Skin of body (tissue), 3 donors: ENCODE measurements at places on chromosomes 7 and 10.

- DNase-seq = no peak
Measured at GRCh38 chr10:45471531-45472310, 97.7 kb downstream of the ALOX5 start.

GRCh38 chr10:118840071-118840775, 85.5 kb upstream of the CACUL1 start:
- no peak for DNase-seq

GRCh38 chr7:29033584-29033983, 75.5 kb upstream of the TRIL start:
- no peak for DNase-seq

GRCh38 chr10:92420546-92421275, 129.7 kb downstream of the MARCHF5 start:
- DNase-seq = no peak

DNA sequence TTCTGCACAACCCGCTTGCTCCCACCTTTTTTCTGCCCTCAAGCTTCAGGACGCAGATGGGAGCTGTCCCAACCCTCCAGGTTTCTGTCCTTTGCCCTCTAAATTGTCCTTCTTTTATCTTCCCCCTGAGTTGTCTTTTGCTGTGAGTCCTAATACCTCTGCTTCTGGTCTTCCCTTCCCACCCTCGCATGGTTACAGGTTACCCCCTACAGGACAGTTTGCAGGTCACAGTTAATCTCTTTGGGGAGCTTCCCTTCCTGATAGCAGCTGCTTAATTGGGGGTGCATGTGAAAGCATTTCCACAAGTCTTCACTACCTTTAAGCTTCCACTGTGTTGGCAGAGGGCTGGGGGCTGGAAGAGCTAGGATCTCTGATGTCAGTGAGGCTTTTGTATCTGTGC, 121.5 kb upstream of the CXCL12 start:
- no peak for DNase-seq

DNA sequence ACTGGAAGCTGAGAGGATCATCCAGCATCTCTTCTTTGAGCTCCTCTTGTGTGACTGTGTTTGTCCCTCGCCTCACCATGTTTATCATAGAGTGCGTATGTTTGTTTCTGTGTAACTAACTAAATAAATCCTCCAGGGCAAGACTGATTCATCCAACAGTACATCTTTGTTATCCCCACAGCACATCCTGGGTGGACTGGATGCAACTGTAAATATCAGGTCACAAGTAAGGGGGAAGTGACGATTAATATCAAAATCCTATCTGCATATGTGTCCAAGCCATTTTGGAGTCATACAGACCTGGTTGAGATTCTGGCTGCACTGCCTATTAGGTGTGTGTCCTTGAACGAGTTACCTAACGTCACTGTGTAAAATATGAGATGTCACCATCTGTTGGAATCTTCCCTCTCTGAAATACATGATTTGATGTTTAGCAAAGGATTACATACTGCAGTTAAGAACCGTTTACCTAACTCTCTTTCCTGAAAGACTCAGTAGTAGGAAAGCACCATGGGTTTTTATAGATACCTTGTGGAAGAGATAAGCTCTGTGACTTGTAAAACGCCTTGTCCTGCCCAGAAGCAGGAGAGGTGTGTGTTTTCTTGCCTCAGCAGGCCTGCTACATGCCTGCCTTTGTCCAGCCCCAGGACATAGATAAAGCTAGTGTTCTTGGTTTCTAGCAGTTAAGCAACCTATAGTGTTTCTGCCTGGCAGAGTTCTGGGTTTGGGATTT, 25.8 kb downstream of the WBP1L start:
- peak; percentile 15 for DNase-seq

DNA sequence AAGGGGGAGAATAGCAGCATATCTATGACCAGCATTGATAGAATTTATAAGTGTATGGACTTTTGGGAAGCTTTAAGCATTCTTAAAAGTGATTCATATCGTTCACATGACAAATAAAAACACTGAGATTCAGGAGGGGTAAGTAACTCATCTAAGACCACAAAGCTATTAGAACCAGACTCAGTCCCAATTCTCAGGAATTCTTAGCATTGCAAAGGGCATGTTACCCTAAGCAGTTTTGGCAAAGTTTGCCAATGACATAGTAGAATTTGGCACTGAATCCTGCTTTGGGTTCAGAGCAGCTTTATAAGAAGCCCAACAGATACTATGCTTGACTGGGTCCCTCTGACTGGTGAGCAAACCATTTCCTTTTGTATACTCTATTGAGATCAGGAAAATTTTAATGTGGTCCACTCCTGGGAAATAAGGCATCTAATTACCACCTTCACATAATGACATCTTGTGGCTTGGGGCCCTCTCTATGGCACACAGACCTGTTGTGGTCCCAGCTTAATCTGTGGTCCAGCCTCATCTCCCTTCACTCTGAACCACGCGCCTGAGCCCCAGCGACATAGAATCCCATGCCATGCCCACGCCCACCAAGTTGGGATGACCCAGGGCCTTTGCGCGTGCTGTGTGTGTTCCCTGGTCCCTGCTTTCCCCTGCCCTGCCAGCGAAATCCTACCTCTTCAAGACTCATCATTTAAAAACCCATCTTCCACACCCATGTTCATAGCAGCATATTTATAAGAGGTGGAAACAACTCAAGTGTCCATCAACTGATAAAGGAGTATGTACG, 37.5 kb upstream of the DOCK1 start:
- no peak for DNase-seq

- DNase-seq = no peak
Measured at GRCh38 chr7:11576310-11576709, 255.7 kb downstream of the THSD7A start.

DNA sequence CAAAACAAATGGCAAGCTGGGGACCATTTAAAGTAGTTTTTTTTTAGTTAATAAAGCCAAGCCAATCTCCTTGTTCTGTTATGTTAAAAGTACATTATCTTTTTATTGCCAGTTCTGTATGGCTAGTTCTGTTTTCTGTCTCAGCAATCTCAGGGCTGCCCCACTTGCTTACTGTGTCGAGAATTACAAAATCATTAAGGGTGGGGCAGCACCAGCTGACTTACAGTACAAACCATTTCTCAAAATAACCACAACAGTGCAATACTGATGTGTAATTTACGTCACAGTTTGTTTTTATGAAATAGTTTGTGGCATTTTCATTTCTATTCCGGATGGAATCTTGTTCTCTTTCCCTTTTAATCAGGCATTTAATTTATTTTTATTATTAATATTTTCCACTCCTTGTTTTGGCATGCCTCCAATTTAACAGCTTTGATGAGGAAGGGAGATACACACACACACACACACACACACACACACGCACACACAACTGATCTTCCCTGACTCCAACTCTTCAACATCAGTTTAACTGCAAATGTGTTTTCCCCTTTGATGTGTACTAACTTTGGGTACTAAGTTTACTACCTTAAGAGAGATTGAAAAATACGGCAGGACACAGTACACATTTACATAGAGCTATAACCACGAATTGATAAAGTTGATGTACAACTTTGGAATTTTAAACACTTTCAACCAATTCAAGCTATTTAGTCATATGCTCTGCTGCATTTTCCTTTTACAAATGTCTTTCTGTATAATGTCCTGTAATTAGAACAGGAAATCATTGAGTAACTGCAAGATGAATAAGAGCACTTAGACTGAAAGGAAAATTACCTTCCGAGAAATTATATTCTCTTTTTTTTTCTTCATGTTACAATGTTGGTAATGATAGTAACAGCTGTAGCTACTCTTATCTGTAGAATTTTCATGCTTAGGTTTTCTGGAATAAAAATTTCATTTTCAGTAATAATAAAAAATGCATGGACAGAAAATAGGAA, 91.5 kb downstream of the ARID5B start:
- DNase-seq = peak; percentile 85

GRCh38 chr10:26157734-26158133, 58.8 kb upstream of the GAD2 start:
- no peak for DNase-seq

DNA sequence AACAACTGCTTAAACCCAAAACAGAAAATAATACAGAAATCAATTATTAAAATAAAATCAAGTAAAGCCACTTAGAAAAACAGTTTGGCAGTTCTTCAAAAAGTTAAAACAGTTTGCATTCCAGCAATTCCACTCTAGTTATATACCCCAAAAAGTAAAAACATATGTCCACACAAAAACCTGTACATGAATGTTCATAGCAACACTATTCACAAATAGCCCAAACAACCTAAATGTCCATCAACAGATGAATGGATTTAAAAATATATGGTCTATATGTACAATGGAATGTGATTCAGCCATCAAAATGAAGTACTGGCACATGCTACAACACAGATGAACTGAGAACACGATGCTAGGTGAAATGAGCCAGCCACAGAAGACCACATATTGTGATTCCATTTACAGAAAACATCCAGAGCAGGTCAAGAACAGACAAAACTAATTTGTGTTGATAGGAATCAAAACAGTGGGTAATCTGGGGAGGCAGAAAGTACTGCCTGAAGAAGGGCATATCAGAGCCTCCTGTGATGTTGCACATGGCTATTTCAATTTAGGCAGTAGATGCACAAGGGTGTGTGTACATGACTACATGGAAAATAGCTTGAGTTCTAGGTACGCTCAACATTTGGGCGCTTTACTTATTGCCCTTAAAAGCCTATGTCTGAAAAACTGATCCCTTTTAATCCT, 66.3 kb downstream of the CYTH3 start:
- no peak for DNase-seq

GRCh38 chr10:53122281-53122680, 349.7 kb upstream of the MBL2 start:
- DNase-seq = no peak

GRCh38 chr7:150955519-150956394, 22.4 kb downstream of the KCNH2 start:
- no peak for DNase-seq

- no peak for DNase-seq
Measured at GRCh38 chr10:101902032-101902819, 58.6 kb upstream of the KCNIP2 start.

DNA sequence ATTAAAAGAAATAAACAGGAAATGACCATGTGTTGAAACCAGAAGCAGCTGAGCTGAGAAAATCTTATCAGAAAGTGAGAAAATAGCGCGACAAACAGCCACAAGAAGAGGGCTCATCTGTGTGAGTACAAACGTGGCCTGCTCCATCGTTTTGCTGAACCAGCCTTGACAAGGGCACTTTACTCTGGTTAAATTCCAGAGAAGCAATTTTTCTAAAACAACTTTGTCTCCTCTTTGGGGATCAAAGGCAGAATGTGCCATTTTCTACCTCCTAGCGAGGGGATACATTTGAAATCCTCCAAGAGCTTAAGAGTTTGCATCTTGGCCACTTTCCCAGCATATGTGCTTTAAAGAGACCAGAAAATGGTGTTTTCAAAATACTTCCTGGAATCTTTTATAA, 51.3 kb upstream of the VIPR2 start:
- DNase-seq = no peak

GRCh38 chr10:6049031-6049400, 13.2 kb downstream of the IL2RA start:
- no peak for DNase-seq

DNA sequence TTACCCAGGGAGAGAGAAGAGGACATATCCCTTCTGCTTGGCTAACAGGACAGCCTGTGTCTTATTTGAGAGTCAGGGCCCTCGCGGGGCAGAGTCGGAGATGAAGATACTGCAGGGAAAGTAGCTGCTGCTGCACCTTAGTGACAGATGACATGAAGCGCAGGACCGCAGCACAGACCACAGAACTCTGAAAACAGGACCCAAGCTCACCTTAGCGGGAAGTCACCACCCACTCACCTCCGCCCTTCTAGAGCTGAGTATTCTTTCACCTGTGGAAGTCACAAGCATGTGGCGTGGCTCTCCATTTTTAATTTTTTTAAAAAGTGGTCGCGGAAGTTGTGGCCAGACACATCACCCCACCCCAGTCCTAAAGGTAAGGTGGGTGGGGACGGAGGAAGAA, 191.4 kb downstream of the FAM107B start:
- DNase-seq = no peak

DNA sequence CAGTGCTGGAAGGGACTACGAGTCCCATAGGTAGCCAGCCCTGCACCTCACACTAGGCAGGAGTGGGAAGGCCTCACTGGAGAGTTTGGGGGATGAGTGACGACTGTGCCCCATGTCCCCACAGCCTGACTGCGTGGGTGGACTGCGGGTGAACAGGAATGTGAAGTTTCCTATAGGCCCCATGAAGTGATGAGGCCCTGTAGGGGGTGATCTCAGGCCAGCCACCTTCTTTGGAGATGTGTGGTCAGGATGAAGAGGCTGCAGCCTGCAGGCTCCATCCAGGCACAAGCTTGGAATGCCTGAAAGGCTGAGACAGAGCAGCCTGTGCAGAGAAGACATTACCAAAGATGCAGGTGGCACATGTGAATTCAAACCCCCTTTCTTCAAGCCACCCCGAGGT, 94.9 kb downstream of the CPXM2 start:
- DNase-seq = no peak

DNA sequence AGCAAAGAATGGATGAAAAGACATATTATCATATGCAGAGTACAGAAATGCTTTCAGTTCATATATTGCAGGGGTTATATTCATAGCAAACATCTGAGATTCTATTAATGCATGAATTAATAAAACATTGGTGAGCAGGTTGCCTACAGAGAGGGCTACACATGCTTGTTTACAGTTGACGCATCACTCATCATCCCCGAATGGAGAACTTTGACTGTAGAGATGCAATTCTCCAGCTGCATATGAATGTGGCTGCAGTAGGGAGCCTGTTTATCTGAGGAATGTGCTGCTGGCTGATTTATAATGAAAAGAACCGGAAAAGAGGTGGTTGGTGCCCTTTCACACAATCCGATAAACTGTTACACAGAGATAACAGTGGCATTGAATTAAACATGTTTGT, 116.5 kb downstream of the GRM3 start:
- DNase-seq = no peak

GRCh38 chr7:150390205-150390604, 11.1 kb downstream of the ZNF775 start:
- no peak for DNase-seq

DNA sequence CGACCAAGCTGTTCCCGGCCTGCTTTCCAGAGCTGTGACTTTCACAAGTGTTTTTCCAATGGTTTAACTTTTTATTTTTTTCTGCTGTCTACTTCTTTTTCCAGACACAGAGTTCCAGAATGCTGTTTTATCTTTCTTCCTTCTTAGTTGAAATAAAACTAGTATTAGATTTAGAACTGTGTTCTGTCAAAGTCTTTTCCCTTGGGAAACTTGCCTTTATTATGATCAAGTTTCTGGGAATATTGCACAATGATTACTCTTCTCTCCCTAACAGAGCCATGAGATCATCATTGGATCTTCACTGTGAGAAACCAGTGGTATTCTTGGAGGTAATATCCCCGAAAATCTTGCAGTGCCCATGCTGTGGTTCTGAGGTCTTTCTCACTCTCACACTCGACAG, 104.9 kb upstream of the KCND2 start:
- DNase-seq = peak; percentile 11

DNA sequence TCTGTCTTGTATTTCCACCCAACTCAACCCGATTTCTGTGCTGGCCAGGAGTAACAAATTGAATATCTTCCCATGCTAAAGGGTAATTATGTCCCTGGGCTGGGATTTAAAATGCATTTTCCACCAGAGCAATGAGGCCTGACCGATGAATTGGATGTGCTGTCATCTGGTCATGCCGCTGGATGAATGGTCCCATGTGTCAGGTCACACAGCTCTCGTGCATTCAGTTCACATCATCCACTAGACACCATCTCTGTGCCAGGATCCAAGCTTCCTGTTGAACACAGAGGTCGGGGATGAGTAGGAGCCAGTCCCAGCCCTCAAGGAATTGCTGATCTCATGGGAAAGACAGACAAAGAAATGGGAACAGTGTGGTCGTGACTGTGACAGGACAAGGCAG, 200.8 kb downstream of the ADRA2A start:
- DNase-seq = no peak
